NCI-H1694 (cell line): ENCODE measurements at places on chromosomes 1 and 21.

DNA sequence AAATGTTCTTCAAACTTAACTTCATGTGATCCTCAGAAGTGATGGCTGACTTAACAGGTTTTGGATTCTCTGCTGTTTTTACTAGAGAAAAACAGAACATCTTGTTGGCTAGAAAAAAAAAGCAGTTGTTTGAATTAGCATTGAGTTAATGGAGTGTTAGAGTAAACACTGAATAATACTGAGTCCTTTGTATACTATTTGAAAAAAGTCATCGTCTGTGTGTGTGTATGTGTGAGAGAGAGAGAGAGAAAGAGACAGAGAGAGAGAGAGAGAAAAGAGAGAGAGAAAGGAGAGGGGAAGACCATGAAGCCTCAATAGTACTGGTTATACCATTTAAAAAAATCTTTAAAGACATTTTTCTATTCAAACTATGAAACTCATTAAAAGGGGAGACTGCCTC is 10.4 kb downstream of the ZNF697 start:
- no peak for DNase-seq

DNA sequence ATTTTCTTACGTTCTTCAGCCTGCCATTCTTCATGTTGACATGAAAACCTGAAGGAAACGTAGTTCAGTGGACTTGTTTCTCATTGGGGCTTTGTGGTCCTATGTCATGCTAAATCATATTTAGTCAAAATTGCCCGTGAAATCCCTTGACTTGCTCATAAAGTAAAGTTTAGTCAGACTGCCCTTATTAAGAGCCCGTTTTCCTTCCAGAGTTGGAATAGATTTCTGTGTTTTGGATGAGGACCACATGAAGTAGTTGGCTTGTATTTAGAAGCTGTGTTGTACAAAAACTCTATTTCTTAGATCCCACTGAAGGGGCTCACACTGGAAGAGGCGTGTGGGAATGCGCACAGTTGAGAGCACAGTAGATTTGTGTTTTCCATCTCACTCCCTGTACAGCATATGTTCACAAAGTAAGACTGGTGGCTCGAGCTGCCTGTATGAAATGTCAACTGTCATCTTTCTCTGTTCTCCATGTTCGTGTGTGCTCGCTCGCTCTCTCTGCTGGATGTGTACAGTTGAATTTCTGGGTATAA is 42.4 kb downstream of the CAMTA1 start:
- DNase-seq: no peak

DNA sequence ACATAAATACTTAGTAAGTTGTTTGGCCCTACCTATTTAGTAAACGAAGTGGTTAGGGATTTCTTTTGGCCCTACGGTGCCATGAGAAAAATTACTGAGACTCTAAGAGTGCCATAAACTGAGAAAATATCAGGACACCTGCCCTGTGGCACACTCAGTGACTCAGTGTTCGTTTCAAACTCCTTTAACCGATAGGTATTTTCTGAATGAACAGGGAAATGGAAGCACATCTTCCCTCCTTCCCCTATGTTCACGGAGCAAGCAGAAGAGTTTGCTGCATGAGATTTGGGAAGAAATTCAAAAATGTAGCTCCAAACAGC is 134.2 kb downstream of the KAZN start:
- DNase-seq: no peak

- DNase-seq: no peak
These were observed 64.7 kb downstream of the S100B start for GRCh38 chr21:46540087-46540710.

DNA sequence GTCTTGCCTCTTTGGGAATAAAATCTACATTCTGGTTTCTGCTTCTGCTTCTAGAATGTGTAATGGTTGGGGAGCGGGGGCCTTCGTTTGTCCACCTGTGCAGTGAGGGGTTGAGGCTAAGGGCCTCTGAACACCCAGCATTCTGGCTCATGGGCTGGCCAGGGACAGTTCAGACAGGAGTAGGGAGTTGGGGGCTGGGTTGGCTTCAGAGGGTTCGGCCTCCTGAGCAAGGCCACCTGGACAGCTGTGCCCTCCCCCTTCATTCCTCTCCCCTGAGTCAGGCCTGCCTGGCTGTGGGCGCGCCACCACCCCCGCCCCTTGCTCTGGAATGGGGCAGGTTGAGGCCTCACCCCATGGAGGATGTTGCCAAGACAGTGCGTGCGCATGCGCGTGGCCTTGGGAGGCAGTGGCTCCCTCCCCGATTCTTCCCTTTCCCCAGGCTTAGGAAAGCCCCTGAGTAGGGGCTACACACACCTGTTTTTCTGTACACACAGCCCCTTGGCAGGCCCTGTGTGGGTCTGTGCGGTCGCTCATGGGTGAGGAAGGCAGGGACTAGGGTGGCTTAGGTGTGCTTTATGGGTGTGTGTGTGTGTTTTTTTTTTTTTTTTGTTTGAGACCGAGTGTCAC is 57.0 kb downstream of the YARS1 start:
- DNase-seq: peak; percentile 35

DNA sequence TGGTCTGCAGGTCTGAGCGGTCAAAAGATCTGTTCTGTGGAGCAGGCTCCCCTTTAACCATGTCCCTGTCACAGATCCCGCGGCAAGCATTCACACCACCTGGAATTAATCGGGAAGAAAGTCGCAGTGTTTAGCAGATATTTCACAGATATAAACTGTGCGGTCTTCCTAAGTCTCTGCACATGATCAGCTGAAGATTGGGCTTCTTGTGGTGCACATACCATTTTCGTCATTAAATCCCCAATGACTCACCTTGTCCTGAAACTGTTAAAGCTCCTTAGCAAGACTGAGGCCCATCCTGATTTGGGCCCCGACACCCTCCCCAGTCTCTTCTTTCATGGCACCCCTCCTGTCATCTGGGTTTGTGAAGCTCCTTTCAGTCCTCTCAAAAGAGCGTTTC is 158.8 kb downstream of the KIF26B start:
- DNase-seq: no peak

GRCh38 chr21:21624674-21625073 is 626.5 kb downstream of the NCAM2 start:
- no peak for DNase-seq

DNA sequence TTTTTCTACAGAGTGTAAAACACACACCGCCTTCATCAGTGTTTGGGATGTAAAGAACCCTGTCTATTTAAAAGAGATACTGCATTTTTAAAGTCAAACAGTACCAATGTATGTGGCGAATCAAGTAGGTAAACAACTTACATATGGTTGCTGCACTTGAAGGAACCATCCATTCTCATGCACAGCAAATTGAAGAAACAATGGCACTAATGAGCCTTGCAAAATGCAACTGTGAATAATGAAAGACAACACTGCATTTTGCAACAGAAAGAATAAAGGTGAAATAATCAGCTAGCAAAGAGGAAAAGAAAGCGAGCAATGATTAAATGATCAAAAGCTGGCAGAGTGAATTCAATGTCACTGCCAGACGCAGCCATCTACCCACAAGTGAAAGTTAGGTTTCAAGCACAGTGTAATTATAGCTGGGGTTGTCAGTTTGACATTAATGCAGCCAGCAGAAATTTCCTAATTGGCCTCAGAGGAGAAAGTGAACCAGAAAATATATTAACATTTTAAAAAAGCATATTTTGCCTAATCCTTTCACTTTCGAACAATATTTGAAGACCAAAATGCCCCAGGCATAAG is 10.9 kb upstream of the BARHL2 start:
- no peak for DNase-seq

- DNase-seq: no peak
These were observed 1.9 kb upstream of the ERRFI1 start for GRCh38 chr1:8027748-8028570.

GRCh38 chr1:159943278-159943640 is 2.2 kb downstream of the IGSF9 start:
- DNase-seq: no peak

GRCh38 chr21:31370893-31371544 is 27.0 kb upstream of the TIAM1 start:
- DNase-seq: no peak

DNA sequence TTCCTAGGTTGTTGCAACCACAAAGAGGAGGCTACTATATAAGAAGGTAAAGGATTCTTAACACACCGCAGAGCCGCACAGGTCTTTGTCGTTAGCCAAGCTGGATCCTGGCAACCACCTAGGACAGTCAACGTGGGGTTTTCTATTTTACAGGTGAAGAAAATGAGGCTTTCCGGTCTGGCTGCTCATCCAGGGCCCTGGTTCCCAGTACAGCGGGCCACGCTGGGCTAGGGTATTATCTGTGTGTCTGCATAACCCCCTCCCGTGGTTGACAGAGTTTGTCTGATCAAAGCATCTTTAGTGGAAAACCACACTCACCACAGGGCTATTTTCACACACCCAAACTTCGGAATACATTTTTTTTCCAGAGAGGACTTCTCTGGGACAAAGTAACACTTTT is 39.0 kb upstream of the PDE9A start:
- no peak for DNase-seq

- no peak for DNase-seq
These were observed 443.9 kb downstream of the KIF26B start for GRCh38 chr1:245598524-245599305.

DNA sequence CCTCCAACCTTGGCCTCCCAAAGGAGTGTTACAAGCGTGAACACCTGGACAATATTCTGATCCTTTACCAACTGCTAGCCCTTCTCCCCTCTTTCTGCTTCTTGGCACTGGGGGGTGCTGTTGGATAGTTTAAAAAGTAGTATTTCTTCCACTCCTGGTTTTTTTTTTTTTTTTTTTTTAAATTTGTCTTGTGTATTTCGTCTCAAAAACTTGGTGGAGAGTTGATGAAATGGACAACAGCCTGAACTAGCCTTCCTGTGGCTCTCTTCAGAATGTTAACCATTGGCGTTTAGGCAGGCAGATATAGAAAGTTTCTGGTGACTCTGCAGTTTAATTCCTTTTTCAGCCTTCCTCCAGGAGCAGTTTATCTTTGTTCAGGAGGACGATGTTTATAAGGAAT is 69.7 kb upstream of the USP24 start:
- DNase-seq: peak; percentile 35

- DNase-seq: no peak
These were observed 125.5 kb downstream of the ADAMTS1 start for GRCh38 chr21:26719750-26720149.

DNA sequence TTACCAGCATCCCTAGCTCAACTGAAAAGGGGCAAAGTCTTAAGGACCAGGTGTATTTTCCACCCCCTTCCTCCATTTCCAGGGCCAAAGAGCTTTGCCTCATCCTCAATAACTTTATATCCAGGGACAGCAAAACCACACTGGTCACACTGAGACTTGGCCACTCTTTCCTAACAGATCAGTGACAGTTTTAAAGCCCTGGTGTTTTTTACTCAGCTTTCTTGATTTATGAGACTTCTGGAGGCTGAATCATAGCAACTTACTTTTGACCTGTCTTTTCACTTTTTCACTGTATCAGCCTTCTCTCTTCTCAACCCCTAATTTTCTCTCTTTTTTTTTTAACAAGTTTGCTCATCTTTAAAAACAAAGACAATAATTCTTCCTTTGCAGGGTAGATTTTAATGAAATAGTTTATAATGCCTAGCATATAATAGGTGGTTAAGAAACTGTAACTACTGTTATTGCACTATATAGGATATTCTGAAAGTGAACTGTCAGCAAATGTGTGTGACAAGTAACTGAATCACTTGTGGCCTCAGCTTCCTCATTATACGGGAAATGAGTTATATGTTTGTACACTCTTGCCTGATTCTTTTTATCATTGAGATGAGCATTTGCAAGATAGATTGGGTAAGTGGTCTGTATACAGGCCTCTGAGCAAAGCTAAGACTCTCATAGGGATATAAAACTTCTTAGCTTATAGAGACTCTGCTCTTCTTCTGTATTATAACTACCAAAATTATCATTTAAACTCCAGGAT is 19.7 kb upstream of the DYNLT5 start:
- DNase-seq: no peak

DNA sequence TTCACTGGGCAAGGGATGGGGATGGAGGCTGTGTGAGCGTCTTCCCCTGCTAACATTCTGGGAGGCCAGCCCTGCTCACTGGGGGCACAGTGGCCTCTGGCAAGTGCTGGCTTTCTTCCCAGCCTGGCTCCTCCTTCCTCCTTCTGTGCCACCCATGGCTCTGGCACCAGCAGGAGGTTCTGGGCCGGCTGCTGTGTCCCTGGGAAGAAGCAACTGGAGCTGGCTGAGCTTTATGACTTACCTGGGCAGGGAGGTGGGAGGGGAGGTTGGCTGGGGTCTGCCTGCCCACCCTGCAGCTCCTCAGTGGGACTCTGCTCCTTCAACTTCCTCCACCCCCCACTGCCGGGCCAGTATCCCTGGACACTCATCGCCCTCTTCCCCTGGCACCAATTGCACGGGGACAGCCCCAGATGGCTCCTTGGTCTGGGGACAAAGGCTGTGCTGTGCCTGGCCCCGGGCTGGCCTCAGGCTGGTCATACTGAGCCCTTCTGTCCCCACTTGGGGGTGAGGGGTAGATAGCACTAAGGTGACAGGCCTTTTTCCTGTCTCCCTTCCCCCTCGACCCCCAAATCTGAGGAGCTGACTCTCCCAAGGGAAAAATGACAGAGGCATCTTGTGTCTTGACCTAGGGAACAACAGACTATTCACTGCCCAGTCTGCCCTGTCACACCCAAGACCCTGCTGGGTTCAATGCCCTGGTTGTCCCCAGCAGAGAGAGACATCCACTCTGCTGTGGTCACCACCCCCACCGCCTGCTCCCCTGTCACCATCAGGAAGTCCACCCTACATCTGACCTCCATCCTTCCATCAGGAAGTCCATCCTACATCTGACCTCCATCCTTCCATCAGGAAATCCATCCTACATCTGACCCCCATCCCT is 14.4 kb downstream of the CDK18 start:
- peak; percentile 32 for DNase-seq

DNA sequence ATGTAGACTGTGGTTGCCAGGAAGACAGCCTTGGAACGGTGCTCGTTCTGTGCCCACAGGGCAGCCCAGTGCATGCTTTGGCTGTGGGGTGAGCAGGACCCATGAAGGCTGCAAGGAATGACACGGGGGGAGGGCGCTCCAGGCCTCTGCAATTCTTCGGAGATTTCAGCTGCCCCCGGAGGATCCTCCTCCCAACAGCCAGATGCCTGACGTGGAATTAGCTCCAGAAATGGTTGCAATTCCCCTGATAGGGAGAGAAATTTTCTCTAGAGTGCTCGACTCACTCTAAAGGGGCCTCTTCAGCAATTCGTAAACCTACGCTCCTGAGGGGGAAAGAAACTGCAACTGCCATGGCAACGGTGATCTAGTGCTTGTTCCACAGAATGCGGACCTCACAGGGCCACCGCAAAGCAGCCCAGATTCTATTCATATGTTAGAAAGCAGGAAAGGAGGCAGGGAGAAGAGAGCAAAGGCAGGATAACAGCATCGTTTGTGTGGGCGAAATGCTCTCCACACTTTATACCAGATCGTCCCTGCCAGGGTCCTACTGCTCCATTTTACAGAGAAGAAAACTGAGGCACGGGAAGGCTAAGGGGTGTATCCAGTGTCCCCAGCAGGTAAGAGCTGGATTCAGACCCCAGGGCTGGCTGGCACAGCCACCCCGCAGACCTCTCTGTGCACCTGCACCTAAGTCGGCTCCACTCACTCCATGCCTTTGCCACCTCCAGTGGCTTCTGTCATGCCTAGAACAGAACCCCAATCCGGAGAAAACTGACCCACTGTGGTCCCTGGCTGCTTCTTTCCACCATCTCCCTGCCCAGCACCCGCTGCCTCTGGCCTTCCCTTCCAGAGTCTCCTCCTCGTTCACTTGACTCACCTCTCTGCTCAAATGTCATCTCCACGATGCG is 11.9 kb upstream of the PDE9A start:
- no peak for DNase-seq

- DNase-seq: no peak
These were observed 25.4 kb downstream of the GADD45A start for GRCh38 chr1:67710417-67710816.
